ENCODE measurements at places on chromosomes 5 and 9.

- DNase-seq: no peak
Measured at GRCh38 chr9:92635760-92636159, 34.2 kb downstream of the IPPK start.

DNA sequence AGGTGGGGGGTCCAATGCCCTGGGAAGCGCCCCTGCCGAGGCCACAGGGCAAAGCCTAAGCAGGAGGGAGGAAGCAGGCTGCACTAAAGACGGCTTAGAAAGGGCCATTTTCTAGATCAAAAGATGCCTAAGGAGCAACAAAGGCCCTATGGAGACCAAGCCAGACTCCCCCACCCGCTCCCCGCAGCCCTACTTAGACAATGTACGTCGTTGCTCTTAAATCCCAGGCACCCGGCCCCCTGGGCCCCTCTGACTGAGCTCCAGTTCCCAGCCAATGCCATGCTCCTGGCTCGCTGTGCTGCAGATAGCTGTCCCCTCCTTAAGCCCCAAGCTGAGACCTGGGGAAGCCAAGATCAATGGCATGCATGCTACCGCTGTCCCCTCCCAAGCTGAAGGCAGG is 10.3 kb downstream of the IPPK start:
- no peak for DNase-seq

DNA sequence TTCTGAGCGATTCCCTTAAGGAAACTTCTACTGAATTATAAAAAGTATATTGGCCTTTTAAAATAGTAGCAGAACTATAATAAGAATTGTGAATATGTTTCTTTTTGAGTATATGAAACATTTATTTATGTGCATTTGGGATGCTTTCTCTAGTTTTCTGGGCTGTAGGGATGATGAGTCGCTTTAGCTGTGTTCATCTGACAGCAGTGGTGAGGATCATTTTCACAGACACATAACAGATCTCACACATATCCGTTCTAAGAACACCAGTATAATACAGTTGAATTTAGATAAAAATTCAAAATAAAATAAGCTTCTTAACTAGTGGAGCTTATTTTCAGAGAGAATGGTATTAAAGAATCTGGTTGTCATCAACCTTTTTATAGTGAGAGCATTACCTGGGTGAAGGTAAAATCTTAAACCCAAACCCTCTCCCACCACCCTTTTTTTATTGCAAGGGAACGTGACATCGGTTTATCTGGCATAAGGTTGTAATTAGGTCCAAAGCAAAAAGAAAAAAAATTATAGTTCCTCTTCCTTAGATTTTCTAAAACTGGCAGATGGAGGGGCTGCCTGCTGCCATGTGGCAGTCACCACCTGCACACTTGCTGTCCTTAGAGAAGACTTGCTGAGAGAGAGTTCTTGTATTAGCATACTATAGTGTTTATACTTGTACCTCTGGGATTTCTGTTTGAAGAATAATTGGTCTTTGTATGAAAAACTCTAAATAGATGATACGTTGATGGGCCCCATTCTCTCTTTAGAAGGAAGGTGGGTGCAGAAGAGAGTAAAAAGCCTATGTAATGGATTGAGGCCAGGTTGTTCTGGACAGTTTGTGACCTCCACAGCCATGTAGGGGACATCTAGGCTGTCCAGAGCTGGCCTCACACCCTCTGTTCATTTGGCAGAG is 86.8 kb downstream of the CAMK4 start:
- DNase-seq: no peak

DNA sequence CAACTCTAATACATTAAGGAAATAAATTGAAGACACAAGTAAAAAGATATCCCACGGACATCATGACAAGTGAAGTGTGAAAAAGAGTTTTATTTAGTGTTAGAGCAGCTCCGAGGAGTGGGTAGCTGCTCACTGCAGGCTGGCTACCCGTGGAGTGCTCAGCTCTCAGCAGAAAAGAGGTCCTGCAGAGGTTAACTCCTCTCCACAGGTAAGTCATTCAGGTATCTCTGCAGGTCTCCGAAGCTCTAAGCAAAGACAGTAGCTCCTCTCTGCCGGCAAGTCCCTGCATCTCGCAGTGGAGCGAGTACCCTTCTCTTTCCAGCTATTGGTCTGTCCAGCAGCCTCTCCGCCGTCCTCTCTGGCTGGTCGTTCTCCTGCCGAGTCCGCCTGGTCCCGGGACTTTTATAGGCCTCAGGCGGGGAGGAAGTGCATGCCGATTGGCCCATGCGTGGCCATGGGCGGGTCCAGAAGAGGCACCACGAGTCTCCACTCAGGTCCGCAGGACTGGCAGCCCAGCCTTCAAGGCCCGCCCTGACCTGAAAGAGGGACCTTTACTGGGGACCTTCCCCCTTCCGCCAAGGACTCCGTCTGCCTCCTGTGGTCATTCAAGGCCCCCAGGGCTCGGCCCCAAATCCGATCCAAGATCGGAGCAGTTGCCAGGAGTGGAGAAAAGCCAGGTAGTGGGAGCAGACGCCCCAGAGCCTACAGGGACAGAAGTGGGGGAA is 29.9 kb downstream of the BTNL9 start:
- no peak for DNase-seq

DNA sequence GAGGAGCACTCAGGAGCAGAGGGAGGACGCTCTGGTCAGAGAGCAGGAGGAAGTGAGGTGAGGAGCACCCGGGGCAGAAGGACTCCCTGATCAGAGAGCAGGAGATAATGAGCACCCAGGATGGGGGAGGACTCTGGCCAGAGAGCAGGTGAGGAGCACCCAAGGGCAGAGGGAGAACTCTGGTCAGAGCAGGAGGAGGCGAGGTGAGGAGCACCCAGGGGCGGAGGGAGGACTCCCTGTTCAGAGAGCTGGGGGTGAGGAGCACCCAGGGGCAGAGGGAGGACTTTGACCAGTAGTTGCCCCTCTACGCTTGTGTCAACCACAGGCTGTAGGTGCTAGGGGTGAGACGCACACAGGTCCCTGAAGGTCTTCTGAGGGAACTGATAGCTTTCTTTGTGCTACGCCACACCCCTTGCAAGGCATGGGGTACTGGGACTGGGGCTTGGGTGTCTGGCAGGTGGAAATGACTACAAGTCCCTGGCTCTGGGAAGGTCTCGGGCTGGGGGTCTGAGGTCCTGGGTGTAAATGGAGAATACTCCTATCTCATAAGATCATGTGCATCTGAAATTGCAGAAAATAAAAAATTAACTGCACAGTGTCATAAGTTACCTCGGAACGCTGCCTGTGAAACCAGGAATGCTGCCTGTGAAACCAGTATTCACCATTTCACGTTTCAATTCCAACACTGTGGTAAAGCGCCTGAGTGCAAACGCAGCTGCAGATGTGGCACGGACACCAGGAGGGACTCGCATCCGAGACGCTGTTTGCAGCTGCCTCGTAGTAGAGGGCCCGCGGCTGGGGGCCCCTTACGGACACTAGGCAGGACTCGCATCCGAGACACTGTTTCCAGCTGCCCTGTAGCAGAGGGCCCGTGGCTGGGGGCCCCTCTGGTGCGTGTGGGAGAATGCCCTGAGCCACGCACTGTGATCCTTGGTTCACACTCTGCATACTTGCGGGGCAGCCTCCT is 27.0 kb upstream of the SLC6A3 start:
- DNase-seq: no peak
